ENCODE measurements at places on chromosomes 3 and 15. TPM values are rescaled to one million over a fixed set of nuclear protein-coding genes. Genes with fewer than 3 reads are reported as not detected.

Gene ADAMTS9
- total RNA-seq, result 1.5 TPM

GRCh38 chr3:31223278-31223677, 309.4 kb upstream of the STT3B start:
- H3K27me3 ChIP-seq, result peaks cover 7% of the 10 kb centered on the region
- no peak for DNase-seq
- H3K4me1 ChIP-seq, result no peaks in the 10 kb centered on the region
- no peak overlapping the region for H3K27ac ChIP-seq

- peaks cover 25% of the 10 kb centered on the region for H3K4me1 ChIP-seq
- H3K27me3 ChIP-seq, result no peaks in the 10 kb centered on the region
- no peak overlapping the region for H3K4me3 ChIP-seq
- no peak for DNase-seq
- H3K27ac ChIP-seq, result no peak overlapping the region
Observed at GRCh38 chr15:29074045-29074444, 188.3 kb downstream of the APBA2 start.

Gene P2RY1
- total RNA-seq, result 0.67 TPM

Gene HDDC3
- total RNA-seq, result 11.4 TPM

- peaks cover 17% of the 10 kb centered on the region for H3K4me1 ChIP-seq
- DNase-seq, result no peak
- no peak overlapping the region for H3K27ac ChIP-seq
- peaks cover 4% of the 10 kb centered on the region for H3K27me3 ChIP-seq
- no peak overlapping the region for H3K4me3 ChIP-seq
Observed at GRCh38 chr3:122576174-122576940, 1.1 kb upstream of the PARP15 start.

Gene FES
- total RNA-seq, result 2.2 TPM

Gene CD276
- total RNA-seq, result 147 TPM

Gene ZNF662
- total RNA-seq, result not detected

Gene SPATA16
- total RNA-seq, result not detected

GRCh38 chr3:10358309-10358980, 37.5 kb upstream of the SEC13 start:
- no peaks in the 10 kb centered on the region for H3K36me3 ChIP-seq
- no peak for DNase-seq
- H3K27ac ChIP-seq, result no peak overlapping the region
- H3K4me3 ChIP-seq, result no peak overlapping the region
- H3K4me1 ChIP-seq, result peaks cover 24% of the 10 kb centered on the region
- peaks cover 2% of the 10 kb centered on the region for H3K27me3 ChIP-seq

DNA sequence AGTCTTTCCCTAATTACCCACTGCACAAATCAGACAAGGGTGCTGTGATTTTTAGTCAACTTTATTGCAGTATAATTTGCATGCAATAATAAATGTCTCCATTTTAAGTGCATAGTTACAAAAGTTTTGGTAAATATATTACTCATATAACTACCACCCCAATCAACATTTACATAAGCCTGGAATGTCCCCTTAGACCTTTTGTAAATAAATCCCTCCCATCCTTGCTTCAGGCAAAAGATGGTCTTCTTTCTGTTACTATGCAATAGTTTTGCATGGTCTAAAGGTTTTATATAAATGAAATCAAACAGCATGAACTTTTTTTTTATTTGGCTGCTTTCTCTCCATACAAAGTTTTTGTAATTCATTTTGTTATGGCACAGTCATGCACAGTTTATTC, 235.4 kb downstream of the PYDC2 start:
- H3K36me3 ChIP-seq, result peaks cover 1% of the 10 kb centered on the region
- peaks cover 3% of the 10 kb centered on the region for H3K27me3 ChIP-seq
- no peak overlapping the region for H3K27ac ChIP-seq
- H3K4me3 ChIP-seq, result no peak overlapping the region

Gene C2CD4A
- total RNA-seq, result not detected

- H3K4me1 ChIP-seq, result peaks cover 4% of the 10 kb centered on the region
- H3K27me3 ChIP-seq, result no peaks in the 10 kb centered on the region
- H3K4me3 ChIP-seq, result no peak overlapping the region
- no peak for DNase-seq
- H3K36me3 ChIP-seq, result peaks cover 18% of the 10 kb centered on the region
Observed at GRCh38 chr3:47410417-47410720, 29.5 kb downstream of the PTPN23 start.

DNA sequence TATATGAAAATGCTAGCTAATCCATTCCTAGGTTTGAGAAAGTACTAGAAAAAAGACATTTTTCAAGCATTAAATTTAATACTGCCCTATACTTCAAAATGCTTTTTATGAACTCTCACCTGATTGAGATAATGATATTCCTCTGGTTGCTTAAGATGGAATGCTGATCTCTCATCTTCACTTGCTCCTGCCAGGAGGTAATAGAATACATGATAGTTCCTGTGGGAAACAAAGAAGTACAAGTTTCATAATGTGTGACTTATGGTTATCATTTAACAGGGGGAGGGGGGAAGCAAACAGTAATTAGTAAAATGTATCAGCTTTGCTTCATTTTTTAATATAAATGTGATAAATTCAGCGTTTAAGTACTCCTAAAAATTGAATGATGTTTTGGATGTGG, 97.2 kb downstream of the MYO9A start:
- H3K4me1 ChIP-seq, result no peaks in the 10 kb centered on the region
- no peak overlapping the region for H3K4me3 ChIP-seq
- H3K27me3 ChIP-seq, result no peaks in the 10 kb centered on the region
- peaks cover 30% of the 10 kb centered on the region for H3K36me3 ChIP-seq
- H3K27ac ChIP-seq, result no peak overlapping the region

DNA sequence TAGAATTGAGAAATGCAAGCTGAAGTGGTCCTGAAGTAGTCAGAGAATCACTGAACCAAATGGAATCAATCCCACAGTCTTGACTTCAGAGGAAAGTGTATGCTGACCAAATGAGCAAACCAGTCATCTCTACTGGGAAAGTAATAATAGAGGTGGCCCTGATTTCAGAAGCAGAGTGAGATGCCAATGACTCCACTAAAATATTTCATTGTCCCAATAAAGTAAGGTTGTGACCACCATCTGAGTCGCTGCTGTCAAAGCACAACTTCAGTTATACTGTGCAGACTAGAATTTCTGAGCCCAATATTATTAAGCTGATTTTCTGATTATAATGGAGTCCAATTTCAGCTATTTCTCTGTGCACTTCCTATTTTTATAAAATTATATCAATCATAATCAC, 334.4 kb upstream of the THBS1 start:
- no peak overlapping the region for H3K27ac ChIP-seq
- peaks cover 4% of the 10 kb centered on the region for H3K4me1 ChIP-seq
- H3K4me3 ChIP-seq, result no peak overlapping the region
- DNase-seq, result no peak
- no peaks in the 10 kb centered on the region for H3K27me3 ChIP-seq

DNA sequence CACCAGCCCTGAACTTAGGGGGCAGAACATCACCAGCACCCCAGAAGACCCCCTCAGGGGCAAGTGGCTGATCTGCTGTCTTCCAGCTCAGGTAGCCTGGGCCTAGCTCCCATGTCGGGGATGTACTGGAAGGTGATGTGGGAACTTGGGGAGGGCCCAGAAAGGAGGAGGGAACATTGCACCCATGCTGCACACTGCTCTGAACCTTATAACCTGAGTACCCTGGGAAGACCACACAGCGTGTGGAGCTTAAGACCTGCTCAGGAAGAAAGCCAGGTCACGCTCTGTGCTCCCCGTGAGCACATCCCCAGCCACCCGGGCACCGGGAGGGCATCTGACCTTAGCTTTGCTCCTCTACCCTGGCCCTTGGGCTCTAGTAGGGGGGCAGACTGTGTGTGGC, 159.4 kb downstream of the ATP10A start:
- H3K27ac ChIP-seq, result no peak overlapping the region
- H3K27me3 ChIP-seq, result no peaks in the 10 kb centered on the region

- H3K27me3 ChIP-seq, result peaks cover 2% of the 10 kb centered on the region
- H3K36me3 ChIP-seq, result no peaks in the 10 kb centered on the region
- H3K4me3 ChIP-seq, result no peak overlapping the region
- no peak for DNase-seq
- H3K4me1 ChIP-seq, result peaks cover 11% of the 10 kb centered on the region
Observed at GRCh38 chr15:93451822-93452221, 362.8 kb upstream of the RGMA start.

DNA sequence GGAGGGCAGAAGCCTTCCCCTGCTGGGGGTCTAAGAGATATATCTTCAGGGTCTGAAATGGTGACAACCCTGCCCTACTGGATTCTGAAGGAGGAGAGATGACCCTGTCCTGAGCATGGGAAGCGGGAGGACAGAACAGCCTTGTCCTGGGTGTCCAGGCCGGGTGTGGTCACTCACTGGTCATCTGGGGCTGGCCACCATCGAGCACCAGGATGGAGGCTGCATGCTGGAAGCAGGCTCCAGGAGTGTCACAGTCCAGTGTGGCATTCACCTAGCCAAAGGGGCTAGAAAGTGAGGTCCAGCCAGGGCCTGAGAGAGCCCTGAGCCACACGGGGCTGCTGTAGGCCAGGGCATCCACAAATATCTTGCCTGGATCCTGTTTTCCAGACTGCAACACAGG, 5.2 kb downstream of the CDHR4 start:
- H3K36me3 ChIP-seq, result no peaks in the 10 kb centered on the region
- H3K4me1 ChIP-seq, result peaks cover 4% of the 10 kb centered on the region
- DNase-seq, result no peak
- H3K27me3 ChIP-seq, result no peaks in the 10 kb centered on the region
- H3K27ac ChIP-seq, result no peak overlapping the region

DNA sequence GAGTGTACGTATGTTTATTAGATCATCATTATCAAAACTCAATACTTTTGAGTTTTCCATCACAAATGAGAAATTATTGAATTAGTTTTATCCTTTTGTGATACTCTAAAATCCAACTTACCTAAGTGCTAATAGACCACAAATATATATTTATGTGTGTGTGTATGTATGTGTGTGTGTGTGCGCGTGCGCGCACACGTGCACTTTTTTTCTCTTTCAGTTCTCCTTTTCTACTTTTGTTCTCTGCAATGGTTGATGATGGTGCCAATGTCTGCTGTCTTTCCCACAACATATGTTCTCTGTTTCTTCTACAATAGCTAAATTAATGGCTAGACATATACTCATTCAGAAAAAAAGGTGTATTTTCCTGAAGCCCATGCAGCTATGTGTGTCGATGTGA, 571.6 kb upstream of the ARPP21 start:
- DNase-seq, result no peak
- H3K27ac ChIP-seq, result no peak overlapping the region
- H3K27me3 ChIP-seq, result peaks cover 11% of the 10 kb centered on the region

- DNase-seq, result no peak
- H3K4me3 ChIP-seq, result no peak overlapping the region
- no peaks in the 10 kb centered on the region for H3K27me3 ChIP-seq
- H3K27ac ChIP-seq, result peak overlapping the region; percentile 59
Observed at GRCh38 chr3:63824309-63824708, 5.2 kb downstream of the C3orf49 start.

GRCh38 chr3:72953325-72953956, 43.2 kb upstream of the PPP4R2 start:
- no peaks in the 10 kb centered on the region for H3K36me3 ChIP-seq
- H3K27ac ChIP-seq, result no peak overlapping the region
- no peaks in the 10 kb centered on the region for H3K27me3 ChIP-seq
- H3K4me3 ChIP-seq, result no peak overlapping the region
- no peak for DNase-seq

Gene SRGAP3
- total RNA-seq, result 1.5 TPM

GRCh38 chr3:19093084-19093483, 55.2 kb upstream of the KCNH8 start:
- DNase-seq, result no peak
- no peaks in the 10 kb centered on the region for H3K27me3 ChIP-seq
- no peaks in the 10 kb centered on the region for H3K4me1 ChIP-seq
- H3K27ac ChIP-seq, result no peak overlapping the region

GRCh38 chr3:169515132-169515531, 148.4 kb downstream of the MECOM start:
- H3K27me3 ChIP-seq, result no peaks in the 10 kb centered on the region
- no peak overlapping the region for H3K27ac ChIP-seq
- H3K36me3 ChIP-seq, result no peaks in the 10 kb centered on the region
- H3K4me1 ChIP-seq, result peaks cover 8% of the 10 kb centered on the region

- H3K27me3 ChIP-seq, result no peaks in the 10 kb centered on the region
- no peak overlapping the region for H3K4me3 ChIP-seq
- no peaks in the 10 kb centered on the region for H3K36me3 ChIP-seq
- H3K4me1 ChIP-seq, result peaks cover 4% of the 10 kb centered on the region
- H3K27ac ChIP-seq, result no peak overlapping the region
Observed at GRCh38 chr3:20564966-20565365, 379.0 kb upstream of the SGO1 start.

DNA sequence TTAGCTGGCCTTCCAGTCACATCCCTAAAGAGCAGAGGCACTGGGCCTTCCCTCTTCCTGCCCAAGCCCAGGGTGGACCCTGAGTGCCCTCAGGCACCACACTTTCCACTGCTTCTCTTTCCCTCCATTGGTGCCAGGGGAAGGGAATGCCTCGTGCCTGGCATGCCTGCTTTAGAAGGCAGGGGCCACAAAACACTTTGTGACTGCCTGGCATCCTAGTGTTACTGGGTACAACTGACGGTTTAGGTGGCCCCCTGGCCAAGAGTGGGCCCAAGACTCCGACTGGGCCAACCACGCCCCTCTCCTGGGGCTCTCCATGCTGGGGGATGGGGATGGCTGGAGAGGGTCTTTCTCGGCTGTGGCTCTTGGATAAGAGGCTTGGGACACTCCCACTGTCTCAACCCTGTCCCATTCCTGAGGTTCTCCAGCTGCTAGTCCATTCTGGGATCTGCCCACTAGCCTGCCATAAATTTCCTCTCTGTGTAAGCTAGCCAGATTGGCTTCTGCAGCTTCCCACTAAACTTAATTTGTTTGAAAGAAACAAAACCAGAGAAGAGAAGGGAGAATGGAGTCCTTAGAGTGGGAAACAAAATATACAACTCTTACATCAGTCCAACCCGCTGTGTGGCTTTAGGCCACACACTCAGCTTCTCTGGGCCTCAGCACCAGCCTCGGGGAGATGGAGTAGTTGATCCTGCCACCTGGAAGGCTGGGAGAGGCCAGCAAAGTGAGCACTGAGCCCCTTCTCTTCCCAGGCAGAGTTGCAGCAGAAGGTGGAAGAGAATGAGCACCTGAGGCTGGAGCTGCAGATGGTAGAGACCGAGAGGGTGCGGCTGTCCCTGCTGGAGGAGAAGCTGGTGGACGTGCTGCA, 24.1 kb upstream of the GP9 start:
- peaks cover 13% of the 10 kb centered on the region for H3K4me1 ChIP-seq
- no peak for DNase-seq
- H3K27ac ChIP-seq, result no peak overlapping the region
- peaks cover 4% of the 10 kb centered on the region for H3K27me3 ChIP-seq
- H3K36me3 ChIP-seq, result no peaks in the 10 kb centered on the region

- no peaks in the 10 kb centered on the region for H3K27me3 ChIP-seq
- H3K27ac ChIP-seq, result peak overlapping the region; percentile 36
- no peak for DNase-seq
- no peak overlapping the region for H3K4me3 ChIP-seq
Observed at GRCh38 chr3:14290631-14291385, 111.6 kb upstream of the SLC6A6 start.

DNA sequence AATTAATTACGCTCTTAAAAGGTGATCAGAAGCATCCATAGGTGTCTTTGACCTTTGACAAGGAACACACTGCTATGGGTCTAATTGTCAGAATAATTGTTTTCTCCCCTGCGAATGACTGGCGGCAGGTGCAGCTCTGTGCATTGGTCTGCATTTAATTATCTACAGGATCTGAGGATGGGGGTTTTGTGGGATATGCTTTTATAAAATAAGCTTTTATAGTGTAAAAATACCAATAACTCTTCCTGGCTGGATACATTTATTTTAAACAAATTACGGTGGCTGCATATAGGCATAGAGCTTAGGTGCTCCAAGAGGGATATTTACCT, 201.6 kb upstream of the RGMA start:
- no peaks in the 10 kb centered on the region for H3K4me1 ChIP-seq
- H3K36me3 ChIP-seq, result no peaks in the 10 kb centered on the region
- H3K27me3 ChIP-seq, result no peaks in the 10 kb centered on the region
- no peak for DNase-seq
- H3K27ac ChIP-seq, result no peak overlapping the region
